ENCODE measurements at places on chromosomes 7 and 10.

DNA sequence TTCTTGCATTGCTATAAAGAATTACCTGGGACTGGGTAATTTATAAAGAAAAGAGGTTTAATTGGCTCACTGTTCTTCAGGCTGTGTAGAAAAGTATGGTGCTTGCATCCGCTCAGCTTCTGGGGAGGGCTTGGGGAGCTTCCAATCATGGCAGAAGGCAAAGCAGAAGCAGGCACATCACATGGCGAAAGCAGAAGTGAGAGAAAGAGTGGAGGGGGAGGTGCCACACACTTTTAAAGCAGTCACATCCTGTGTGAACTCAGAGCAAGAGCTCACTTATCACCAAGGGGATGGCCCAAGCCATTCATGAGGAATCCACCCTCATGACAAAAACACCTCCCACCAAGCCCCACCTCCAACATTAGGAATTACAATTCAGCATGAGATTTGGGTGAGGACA, 303.5 kb downstream of the OTUD1 start:
- no peak for DNase-seq

GRCh38 chr7:128103498-128104107, 72.4 kb upstream of the LRRC4 start:
- peak; percentile 56 for DNase-seq

DNA sequence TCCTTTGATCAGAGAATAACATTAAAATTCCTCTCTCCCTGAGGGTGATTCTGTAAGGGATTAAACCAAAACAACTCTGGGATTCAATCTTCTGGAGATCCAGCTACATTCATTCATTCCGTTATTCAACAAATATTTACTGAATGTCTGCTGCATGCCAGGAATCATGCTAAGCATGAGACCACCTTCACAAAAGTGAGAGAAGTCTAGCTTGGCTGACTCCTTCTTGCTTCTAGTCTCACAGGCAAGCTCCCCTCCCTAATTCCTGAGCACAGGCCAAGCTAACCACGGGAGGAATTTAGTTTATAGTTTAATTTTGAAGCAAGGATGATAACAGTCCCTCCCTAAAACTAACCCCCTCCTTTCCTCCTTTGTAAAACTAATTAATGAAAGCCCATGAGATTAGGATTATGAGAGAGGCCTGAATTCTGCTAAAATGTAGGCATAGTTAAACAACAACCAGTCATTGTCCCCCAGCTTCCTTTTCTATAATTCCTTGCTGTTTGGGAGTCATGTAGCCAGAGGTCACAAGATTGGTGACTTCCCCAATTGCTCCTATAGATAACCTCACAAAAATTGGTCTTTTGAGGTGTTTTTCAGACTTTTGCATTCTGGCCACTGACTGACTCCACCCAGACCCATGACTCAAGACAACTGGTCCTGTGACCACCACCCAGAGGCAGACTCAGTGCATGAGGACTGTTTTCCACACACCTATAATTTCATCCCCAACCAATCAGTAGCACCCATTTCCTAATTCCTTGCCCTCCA, 113.5 kb downstream of the ITGB8 start:
- DNase-seq: peak; percentile 12

- no peak for DNase-seq
Observed at GRCh38 chr10:13234172-13234571, at the start of gene UCMA. TSS of gene UCMA (minus strand) at chr10:13234374. CDS start at chr10:13234258, 116 bp downstream.

GRCh38 chr7:134465491-134465890, 6.6 kb upstream of the AKR1B1 start:
- no peak for DNase-seq

- DNase-seq: peak; percentile 14
Observed at GRCh38 chr10:124961248-124961570, 19.3 kb downstream of the ZRANB1 start.

DNA sequence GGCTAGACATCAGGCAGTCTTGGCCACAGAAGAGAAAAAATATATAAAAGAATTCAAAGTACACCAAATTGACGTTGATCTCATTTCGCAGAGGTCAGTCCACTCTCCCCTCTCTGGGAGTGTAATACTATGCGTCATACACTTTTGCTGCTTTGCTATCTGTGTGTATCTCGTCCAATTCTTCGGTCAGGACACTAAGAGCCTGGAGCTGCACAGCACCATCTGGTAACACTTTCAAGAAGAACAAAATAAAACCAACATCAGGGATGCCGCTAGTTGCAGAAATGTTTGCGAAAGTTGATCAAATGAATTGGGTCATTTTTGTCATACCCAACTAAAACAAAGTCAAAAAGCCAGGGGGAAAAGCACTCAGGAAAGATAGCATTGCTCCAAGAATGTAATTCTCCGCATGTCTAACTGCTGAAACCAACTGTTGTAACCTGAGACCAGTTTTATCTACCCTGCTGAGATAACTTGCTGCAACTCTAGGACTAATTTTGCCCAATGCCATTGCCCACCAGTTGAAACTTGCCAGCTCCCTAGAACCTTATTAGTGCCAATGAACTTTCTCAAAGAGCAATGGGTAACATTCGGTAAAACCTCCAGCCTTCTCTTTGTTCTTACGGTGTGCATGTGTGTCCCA, 23.0 kb downstream of the TMEM176A start:
- DNase-seq: peak; percentile 1

DNA sequence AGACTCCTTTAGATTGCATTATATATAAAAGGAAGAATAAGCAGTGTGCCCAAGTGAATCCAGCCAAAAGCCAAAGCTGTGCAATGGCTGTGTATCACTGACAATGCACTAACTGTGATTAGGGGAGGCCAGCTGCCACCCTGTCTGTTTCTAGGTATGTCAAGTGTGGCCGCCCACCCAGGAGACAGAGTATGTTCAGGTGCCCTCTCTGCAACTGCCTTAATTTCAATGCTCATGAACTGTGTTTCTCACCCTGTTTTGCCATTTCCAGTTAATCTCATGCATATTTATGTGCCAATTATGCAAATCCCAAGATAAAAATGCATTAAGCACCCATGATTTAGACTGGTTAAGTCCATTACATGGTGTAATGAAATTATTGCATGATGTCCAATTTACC, 159.4 kb downstream of the FRMD4A start:
- no peak for DNase-seq

- DNase-seq: peak; percentile 68
Observed at GRCh38 chr7:123494193-123494796, 40.1 kb downstream of the IQUB start.

GRCh38 chr10:29243750-29244149, 45.1 kb upstream of the LYZL1 start:
- no peak for DNase-seq

- DNase-seq: peak; percentile 68
Observed at GRCh38 chr10:17113889-17114540, 15.6 kb downstream of the CUBN start.

GRCh38 chr10:74047871-74048270, 50.0 kb downstream of the VCL start:
- DNase-seq: peak; percentile 77

- DNase-seq: no peak
Observed at GRCh38 chr10:116819999-116820677, 29.2 kb upstream of the ENO4 start.

GRCh38 chr7:57176928-57177635, 44.8 kb upstream of the ZNF479 start:
- no peak for DNase-seq

GRCh38 chr10:75466001-75466400, 34.6 kb downstream of the LRMDA start:
- DNase-seq: no peak

GRCh38 chr7:70092314-70093204, 494.3 kb downstream of the AUTS2 start:
- DNase-seq: peak; percentile 48

GRCh38 chr7:130131964-130132875, 61.9 kb downstream of the KLHDC10 start:
- no peak for DNase-seq

DNA sequence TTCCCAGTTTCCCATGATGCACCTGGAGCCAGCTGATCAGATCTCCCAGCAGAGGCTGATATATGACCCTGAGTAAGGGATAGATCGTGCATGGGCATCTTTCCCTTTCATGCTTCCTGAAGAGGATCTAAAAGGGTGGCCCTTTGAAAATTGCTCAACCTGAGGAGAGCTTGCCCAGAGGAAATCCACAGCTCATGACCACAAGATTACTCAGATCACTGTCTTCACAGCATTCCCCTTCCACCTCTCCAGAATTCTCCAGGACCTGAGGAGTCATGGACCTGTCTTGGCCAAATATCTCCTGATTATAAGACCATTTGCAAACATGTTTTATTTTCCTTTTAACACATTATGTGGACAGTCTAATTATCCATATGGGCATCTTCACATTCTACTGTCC, 328.1 kb downstream of the LHFPL3 start:
- no peak for DNase-seq

DNA sequence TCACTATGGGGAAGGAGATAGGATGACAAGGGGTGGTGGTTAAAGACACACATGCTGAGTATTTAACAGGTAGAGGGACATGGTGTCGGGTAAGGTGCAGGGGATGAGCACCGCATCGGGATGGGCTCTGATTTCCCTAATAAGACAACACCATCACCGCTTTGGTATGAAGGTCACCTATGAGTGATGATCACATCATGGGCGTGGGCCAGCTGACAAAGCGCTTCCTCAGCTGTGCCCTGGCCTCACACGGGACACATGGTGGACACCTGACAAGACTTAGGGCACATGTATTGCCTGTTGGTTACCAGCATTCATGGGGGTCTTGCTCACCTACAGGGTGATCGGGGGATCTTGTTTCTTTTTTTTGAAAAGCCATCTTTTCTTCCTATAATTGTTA, 12.8 kb downstream of the C7orf57 start:
- no peak for DNase-seq

DNA sequence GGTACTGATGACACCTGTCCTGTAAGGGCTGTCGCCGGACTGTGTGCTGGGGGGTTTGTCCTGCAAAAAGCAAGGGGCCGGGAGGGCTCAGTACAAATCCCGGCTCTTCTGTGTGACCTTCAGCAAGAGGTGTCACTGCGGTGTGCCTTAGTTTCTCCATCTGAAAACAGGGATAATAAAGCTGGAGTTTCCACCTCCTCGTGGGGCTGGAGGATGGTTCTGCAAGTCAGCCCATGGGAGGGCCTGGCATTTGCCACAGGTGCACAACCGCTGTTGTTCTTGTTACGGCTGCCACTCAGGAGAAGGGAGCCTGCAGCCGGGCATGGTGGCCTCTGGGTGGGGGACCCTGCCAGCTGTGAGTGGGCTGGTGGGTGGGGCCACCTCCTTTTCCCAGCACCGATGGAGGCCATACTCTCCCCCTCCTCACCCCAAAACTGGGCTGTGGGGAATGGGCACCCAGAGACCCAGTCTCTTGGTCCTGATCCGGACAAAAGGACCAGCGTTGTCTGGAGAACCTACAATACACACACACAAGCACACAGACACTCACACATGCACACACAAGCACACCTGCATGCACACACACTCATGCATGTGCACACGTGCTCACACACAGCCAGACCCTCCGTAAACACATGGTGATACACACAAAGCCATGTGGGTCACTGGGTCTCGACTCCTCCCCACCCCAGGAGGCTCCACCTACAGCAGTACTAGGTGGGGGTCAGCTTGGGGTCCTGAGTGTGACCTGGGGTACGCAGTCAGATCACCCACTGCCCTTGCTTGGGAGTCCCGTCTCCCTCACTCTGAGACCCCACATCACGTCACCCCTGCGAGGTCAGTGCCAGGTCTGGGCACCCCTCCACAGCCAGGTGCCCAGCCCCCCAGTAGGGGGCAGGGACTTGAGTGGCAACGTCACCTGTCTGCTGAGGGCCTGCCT, 34.1 kb downstream of the ELFN1 start:
- DNase-seq: no peak

DNA sequence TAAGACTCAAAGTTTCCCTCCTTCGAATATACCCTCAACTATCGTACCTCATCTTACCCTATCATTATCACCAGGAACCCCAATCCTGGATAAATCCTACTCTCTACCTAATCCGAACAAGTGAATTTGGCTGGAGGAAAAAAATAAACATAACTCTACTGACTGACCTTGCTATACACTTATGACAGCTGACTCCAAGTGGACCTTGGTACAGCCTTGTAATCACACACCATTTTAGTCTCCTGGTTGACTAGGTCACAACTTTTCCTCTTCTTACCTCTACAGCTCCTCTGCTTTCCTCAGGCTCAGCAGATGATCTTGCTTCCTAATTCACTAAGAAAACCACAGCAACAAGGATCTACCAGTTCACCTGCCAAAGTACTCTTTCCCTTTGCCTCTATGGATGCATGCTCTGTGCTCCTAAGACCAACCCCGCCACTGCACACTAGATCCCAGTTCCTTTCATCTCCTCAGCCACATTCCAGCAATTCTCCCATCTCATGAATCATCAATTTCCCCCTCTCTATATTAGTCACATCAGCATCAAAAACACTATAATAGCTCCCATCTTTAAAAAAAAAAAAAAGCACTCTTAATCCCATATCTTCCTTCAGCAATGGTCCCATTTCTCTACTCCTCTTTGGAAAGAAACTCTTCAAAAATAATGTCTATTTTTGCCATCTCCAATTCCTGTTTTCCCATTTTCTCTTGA, 35.5 kb downstream of the COA1 start:
- DNase-seq: peak; percentile 54

GRCh38 chr7:13050703-13051102, 363.3 kb downstream of the ARL4A start:
- peak; percentile 91 for DNase-seq

- DNase-seq: no peak
Observed at GRCh38 chr7:54915870-54916598, 102.8 kb upstream of the EGFR start.

- DNase-seq: no peak
Observed at GRCh38 chr10:128711806-128712205, 585.6 kb upstream of the MKI67 start.

DNA sequence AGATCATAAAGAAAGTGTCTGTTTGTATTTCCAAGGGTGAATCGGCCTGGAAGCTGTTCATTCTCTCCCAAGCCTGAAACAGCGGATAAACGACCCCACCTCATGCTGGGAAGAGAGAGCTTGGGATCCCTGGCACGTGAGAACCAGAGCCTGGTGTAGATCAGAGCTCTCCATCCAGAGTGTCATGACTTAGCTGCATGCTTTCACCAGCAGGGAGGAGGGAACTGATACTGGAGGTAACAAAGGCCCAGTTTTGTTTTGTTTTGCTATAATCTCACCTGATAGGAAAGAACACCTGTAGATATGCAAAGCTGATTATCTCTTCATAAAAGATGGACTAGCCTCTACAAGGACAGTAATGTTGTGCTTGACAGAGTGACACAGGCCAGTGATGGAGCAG, 236.6 kb downstream of the POM121L12 start:
- no peak for DNase-seq

DNA sequence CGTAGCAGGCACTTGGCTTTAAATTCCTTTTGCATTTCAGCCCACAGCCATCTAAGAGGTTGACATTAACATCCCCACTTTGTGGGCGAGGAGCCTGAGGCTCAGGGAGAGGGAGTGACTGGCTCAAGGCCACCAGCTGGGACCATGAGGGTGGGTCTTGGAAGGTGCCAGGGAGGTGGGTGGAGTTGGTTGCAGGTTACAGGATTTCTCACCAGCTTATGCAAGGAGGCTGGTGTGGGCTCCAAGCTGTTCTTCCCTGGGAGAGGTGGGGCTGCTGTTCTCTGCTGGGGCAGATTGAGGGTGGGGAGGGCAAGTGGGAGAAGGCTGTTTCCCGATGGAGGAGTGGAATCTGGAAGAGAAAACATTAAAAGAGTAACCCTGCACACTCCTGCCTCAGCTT, 14.1 kb upstream of the C10orf95 start:
- DNase-seq: no peak

All from choroid plexus epithelial cell (primary cell).